ENCODE measurements at places on chromosomes 12 and 14. TPM values are rescaled to one million over a fixed set of nuclear protein-coding genes. Genes with fewer than 3 reads are reported as not detected.

The OTOGL gene
- not detected for polyA plus RNA-seq

The TAOK3 gene
- 17.2 TPM for polyA plus RNA-seq

The KLHDC1 gene
- polyA plus RNA-seq, result 17.3 TPM

The SEL1L gene
- polyA plus RNA-seq, result 48.3 TPM

The BIN2 gene
- polyA plus RNA-seq, result 1.7 TPM

The SERPINA1 gene
- 1.1 TPM for polyA plus RNA-seq

The BEGAIN gene
- 2.3 TPM for polyA plus RNA-seq

The FOXN4 gene
- not detected for polyA plus RNA-seq

The AP1G2 gene
- polyA plus RNA-seq, result 24.6 TPM

The CCDC77 gene
- 9.9 TPM for polyA plus RNA-seq

The CLEC9A gene
- polyA plus RNA-seq, result not detected

The PTMS gene
- polyA plus RNA-seq, result 570 TPM

The GRIP1 gene
- polyA plus RNA-seq, result 1.9 TPM

The GALNT9 gene
- 10.6 TPM for polyA plus RNA-seq

The SLC6A15 gene
- polyA plus RNA-seq, result 2.5 TPM

The KRT75 gene
- polyA plus RNA-seq, result not detected

The KRT8 gene
- 3.0 TPM for polyA plus RNA-seq

The PIWIL1 gene
- polyA plus RNA-seq, result not detected

The SLC10A1 gene
- not detected for polyA plus RNA-seq

The CLEC7A gene
- polyA plus RNA-seq, result 2.3 TPM

The DERA gene
- 35.7 TPM for polyA plus RNA-seq

The GUCY2C gene
- 7.1 TPM for polyA plus RNA-seq

The RNASE3 gene
- polyA plus RNA-seq, result not detected

The CCDC175 gene
- not detected for polyA plus RNA-seq

The SCNN1A gene
- polyA plus RNA-seq, result not detected
